ENCODE measurements at places on chromosomes 6 and 20.
A peak's percentile ranks its signal among the peaks of the same experiment; 100 is the strongest.

GRCh38 chr6:2184700-2185455, 60.5 kb downstream of the GMDS start:
- no peak for DNase-seq

DNA sequence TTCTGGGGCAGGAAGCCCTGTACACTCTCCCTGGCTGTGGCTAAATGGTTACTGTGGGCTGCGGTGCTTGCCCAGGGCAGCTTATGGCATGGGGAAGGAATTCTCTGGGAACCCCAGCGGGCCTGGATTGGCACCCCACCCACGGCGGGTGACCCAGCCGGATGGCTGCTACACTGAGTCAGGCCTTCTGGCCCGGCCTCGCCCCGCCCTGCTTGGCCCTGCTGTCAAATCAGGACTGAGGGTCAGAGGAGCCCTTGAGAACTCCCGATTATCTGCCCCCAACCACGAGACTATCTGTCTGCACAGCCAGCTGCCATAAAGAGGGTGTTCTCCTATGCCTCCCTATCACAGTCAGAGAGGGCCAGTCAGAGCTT, 7.3 kb upstream of the ITPR3 start:
- DNase-seq = no peak

DNA sequence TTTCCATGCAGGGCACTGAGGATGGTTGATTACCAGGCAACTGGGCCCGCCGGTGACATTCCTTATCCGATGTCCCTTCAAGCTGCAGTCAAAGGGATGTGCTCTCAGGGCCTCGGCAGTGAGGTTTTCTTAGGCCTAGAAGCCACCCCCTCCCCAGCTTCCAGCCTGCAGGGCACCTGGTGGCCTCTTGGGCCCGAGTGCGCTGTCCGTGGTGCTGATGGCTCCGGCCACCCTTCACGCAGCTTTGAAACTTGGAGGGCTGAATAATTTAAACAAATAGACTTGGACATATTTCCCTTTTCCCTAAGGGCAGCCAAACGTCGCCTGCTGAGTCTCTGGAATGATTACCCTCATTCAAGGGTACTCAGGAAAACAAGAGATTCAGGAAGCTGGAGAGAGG, 8.9 kb upstream of the MLN start:
- no peak for DNase-seq

- no peak for DNase-seq
These were observed 14.7 kb downstream of the IPCEF1 start for GRCh38 chr6:154341871-154342270.

DNA sequence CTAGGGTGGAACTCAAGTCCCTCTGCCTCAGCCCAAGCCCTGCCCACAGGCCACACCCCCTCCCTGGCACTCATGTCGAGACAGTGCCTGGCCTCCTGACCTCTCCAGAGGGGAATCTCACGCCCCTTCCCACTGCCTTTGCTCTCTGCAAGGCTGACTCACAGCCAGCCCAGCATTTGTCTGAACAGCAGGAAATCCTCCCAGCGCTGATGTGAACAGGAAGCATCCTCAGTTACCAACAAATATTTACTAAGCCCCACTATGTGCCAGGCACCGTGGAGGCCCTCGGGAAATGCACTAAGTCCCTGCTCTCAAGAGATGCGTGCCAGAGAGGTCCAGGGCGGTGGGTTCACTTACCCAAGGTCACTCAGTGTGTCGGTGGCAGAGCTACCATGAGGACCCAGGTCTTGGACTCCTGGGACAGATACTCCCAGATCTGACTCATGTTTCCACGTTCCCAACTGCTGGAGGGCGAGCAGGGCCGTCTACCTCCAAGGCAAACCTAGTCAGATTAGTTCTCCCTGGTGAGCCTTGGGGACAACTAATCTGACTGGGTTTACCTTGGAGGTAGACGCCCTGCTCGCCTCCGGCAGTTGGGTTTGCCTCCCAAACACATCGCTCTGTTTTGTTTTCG, 7.8 kb downstream of the ADA start:
- peak; percentile 50 for DNase-seq
